ENCODE measurements at places on chromosomes 2 and 18.

- no peak for DNase-seq
Observed at GRCh38 chr18:76188097-76188496, 306.9 kb downstream of the ZNF516 start.

GRCh38 chr2:44531289-44531688 lies 169.5 kb downstream of the CAMKMT start:
- DNase-seq = no peak

DNA sequence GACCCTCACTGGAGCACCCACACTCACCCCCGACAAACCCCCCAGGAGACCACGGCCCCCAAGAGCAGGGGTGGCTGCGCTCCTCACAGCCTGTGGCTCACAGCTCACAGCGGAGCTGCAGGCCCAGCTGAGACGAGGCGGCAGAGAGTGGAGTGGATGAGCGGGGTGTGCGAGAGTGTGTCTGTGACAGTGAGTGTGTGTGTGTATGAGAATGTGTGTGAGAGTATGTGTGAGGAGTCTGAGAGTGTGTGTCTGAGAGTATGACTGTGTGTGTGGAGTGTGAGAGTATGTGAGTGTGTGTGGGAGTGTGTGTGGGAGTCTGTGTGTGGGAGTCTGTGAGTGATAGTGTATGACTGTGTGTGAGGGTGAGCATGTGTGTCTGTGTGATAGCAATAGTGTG lies 55.3 kb upstream of the ID2 start:
- DNase-seq = no peak

DNA sequence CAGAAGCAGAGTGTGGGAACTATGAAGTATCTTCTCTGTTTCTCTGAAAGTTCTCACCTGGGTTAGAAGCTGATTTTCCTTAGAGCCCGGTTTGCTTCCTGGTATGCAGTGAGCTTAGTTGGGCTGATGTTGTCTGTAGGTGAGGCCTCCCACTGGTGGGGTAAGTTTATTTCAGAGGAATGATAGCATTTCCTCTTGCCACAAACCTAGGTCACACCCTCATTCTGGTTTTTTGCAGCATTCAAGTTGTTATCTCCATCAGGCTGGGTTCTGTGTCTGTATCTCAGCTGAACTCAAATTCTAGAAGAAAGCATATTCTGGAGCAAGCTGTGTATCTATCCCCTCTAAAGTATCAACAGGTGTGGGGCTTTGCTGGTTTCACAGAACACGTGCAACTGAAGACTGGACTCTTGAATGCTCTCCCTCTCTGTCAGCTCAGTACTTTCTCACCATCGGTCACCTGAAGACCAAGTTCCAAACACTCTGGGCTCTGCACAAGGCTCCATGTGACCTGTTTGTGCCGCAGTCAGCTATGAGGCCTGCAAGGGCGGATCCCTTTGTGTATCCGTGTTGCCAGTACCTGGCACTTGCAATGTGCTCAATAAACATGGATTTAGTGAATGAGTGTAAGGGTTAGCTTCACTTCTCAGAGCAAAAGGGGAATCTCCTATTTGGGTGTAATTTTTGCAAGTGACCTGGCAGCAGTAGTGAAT lies 49.5 kb upstream of the MBOAT2 start:
- no peak for DNase-seq

- no peak for DNase-seq
Observed at GRCh38 chr18:54235871-54236270, 11.4 kb upstream of the MBD2 start.

- DNase-seq = no peak
Observed at GRCh38 chr2:74725287-74725686, 71.2 kb downstream of the SEMA4F start.

- DNase-seq = no peak
Observed at GRCh38 chr18:27921392-27921791, 255.5 kb downstream of the CDH2 start.

GRCh38 chr2:113229795-113230194 lies 48.9 kb downstream of the PAX8 start:
- no peak for DNase-seq

- DNase-seq = no peak
Observed at GRCh38 chr2:238027591-238028415, 33.0 kb upstream of the SCLY start.

All from fibroblast of skin of left biceps (primary cell).